ENCODE measurements at places on chromosomes 3 and 15.

- DNase-seq = no peak
These were observed 29.7 kb downstream of the AMOTL2 start for GRCh38 chr3:134344560-134344959.

DNA sequence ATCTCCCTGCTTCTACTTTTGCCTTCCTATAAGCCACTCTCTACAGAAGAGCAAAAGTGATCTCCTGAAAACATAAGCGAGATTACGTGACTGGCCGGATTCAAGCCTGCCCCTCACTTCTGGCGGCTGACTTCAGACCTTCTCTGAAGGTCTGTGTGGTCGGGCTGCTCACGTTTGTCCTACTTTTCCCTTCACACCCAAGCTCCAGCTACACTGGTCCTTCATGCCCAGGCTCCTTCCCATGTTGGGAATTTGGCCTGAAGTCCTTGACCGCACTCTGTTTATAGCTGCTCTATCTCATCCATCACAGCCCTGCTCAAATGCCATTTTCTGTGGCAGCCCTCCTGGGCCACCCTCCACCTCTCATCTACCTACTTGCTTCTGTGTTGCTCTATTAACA lies 6.7 kb upstream of the PLA2G4E start:
- no peak for DNase-seq

DNA sequence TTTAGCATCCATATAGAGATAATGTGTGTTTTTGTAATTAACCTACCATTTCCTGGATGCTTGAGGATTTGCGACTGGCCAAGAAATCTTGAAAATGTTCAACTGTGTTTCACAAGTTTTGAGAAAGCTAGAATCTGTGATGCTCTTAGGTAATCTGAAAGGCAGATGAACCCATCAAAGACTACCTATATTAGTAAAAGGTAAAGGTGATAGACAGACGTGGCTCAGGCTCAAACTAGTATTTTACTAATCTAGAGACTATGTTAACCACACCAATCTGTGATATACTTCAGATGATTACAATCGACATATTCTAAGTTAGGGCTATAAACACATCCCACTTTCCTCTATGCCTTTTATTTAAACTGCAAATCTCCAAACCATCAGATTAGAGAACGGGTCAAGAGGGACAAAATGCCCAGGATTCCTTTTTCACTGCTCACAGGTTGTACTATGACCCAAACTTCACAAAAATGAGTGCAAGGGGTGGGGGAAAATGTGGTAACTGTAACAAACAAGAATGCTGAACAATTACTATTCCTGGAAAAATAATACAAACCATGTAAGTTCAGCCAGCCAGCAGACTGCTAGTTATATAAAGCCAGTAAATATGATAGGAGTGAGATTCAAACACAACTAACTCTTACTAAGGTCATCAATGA lies 295.1 kb downstream of the FOXP1 start:
- DNase-seq = peak; percentile 13

DNA sequence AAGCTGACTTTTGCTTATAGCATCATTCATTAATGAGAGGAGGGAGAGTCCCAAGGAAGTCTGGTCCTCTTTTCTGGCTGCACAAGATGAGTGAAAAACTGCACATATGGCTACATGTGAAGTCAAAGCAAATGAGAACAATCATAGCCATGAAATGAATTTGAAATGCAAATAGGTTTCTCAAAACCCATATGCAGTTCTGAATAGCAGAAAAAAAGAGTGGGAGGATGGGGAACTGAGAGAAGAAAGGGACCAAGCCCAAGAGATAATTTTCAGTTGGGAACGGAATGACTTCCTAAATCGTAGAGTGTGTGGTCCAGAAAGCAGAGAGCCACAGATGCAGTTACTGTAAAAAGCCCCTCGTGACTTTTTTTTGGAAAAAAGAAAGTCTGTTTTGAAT lies 66.3 kb downstream of the GTPBP8 start:
- DNase-seq = no peak

DNA sequence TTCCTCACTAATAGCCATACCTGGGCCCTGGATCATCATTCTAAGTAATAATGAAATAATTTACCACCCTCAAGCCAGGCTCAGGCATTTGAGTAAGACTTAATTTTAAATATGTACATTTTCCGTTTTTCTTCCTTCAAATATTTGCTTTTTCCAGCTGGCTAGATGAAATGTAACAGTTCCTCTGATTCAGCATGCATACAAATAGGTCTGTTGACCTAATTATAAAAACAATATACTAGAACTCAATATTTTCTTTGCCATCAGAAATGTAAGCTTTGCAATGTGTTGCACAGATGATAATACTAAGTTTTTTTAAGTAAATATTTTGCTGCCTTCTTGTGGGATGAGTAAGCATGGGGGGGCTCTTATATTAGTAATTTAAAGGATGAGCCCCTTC lies 91.6 kb downstream of the FEZF2 start:
- no peak for DNase-seq

GRCh38 chr15:64997066-64997465 lies 7.4 kb upstream of the SPG21 start:
- no peak for DNase-seq

- peak; percentile 25 for DNase-seq
These were observed 25.5 kb upstream of the FGD5 start for GRCh38 chr3:14793126-14793857.

- no peak for DNase-seq
These were observed 46.5 kb downstream of the CPA3 start for GRCh38 chr3:148911592-148911991.

DNA sequence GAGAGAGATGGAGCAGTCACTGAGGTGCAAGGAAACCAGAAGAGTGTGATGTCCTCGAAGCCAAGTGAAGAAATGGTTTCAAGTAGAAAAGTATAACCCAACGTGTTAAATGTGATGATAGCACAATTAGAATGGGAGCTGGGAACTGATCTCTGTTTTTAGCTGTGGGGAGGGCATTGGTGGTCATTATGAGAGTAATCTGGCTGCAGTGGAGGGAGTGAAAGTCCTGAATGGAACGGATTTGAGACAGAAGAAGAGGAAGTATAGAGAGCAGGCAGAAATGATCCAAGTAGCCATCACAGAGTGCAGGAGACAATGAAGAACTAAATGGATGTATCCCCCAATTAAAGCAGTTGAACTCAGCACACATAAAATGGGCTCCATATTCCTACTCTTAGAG lies 235.3 kb downstream of the IGSF11 start:
- DNase-seq = no peak

DNA sequence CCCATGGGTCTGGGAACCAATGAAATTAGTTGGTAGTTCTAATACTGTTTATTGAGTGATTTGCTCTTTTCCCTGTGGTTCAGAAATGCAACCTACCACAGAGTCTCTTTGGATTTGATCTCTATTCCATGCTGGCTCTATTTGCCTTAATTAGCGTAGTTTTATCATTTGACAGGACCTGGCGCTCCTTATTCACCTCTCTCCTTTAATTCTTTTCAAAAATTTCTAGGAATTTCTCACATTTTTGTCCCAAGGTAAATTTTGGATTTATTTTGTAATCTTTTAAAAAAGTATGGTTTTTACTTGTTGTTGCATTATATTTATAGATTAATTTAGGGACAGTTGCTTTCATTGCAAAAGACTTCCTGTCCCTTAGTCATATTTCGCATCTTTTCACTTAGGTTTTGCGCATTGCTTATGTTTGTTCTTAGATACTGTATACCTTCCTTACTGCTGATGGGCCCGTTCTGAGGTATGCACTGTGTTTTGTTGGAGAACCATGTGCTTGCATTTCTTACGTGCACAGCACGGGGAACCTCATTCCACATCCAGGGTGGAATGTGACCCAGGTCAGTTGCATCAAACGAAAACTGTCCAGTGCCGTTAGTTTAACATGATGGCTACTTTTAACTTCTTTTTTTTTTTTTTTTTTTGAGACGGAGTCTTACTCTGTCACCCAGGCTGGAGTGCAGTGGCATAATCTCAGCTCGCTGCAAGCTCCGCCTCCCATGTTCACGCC lies 27.0 kb downstream of the SENP5 start:
- no peak for DNase-seq

DNA sequence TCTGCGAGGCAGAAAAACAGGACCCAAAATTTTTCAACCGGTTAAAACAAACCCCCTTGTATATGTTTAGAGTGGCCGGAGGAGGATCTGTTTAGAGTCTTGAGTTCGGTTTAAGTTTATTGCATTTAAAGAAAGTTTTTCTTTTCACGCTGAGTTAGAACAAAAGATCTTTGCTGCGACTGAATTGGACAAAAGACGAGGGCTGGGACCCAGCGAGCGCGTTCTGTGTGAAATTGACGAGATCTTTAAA lies 9.8 kb downstream of the NR2F2 start:
- DNase-seq = no peak

- DNase-seq = no peak
These were observed 162.5 kb downstream of the DPH6 start for GRCh38 chr15:35383506-35383905.

DNA sequence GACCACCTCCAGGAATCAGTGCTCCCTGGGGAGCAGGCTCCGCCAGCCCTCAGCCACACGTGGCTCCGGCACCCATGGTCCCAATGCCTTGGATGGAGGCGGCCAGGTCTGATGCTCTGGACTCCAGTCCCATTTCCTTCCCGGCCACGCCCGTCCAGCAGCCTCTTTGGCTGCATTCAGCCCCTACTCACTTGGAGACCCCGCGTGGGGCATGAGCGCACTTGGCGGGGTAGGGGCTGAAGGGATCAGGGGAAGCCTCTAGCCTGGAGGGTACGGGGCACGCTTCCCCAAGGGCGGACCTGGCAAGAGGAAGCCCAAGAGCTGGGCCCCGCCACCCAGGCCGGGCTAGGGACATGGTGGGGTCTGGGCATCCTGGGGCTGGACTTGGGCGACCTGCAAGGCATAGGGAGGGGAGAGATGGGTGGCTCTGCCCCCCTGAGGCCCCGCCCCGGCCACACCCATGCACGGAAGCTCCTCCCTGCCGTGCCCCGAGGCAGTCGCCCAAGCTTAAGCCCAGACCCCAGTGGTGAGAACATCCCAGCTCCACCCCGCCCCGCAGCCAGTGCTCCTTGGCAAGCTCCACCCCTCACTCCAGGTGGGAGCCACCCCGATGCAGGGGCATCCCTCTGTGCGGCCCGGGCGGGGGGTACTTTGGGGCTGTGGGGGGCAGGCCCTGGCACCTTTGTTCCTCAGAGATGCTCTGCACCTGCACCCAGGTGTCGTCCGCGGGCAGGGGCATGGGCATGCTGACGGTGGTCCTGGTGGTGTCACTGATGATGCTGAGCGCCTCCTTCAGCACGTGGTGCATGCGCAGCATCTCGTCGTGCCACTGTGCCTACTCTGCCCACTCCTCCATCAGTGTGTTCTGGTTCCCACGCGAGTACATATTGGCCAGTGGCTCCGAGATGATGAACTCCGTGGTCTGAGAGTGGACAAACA lies 163.5 kb downstream of the GOLGA6L4 start:
- DNase-seq = no peak

- no peak for DNase-seq
These were observed 18.3 kb downstream of the GXYLT2 start for GRCh38 chr3:72906154-72906553.

DNA sequence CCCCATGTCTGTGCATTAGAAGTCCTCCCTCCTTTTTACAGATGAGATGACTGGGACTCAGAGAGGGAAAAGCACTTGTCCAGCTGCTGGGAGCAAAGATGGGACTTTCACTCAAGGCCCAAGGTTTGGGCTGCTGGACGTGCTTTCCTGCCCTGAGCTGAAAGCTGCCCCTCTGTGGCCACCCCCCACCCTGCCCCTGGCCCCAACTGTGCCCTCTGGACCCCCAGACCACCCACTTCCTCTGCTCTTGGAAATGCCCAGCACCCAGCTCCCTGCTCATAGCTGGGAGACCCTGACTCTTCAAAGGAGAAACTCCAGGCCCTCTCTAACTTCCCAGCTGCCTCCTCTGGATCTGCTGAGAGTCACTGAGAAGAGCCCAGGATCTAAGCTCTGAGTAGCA lies 20.7 kb downstream of the GRIP2 start:
- no peak for DNase-seq

GRCh38 chr3:155960060-155960459 lies 89.6 kb downstream of the GMPS start:
- peak; percentile 94 for DNase-seq

GRCh38 chr15:68626739-68627138 lies 47.9 kb downstream of the CORO2B start:
- no peak for DNase-seq

GRCh38 chr3:70742081-70742480 lies 429.6 kb upstream of the MDFIC2 start:
- no peak for DNase-seq

DNA sequence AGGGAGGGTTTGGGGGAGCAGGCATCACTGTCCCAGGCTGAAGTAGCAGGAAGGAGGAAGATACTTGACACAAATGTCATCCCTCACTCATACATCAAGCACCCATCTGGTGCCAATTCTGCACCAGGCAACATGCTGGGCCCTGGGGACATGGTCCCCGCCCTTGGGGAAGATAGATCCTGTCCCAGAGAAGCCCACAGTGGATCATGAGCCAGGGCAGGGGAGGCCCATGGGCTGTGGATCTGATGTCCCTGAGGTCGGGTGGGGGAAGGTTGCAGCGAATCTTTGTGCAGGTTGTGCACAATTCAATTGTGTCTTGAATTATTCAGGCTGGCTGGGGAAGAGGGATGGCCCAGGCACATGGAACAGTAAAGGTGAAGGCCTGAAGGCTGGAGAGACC lies 6.4 kb upstream of the CCDC33 start:
- DNase-seq = no peak

- DNase-seq = no peak
These were observed 59.7 kb downstream of the MAP3K13 start for GRCh38 chr3:185422677-185423076.

DNA sequence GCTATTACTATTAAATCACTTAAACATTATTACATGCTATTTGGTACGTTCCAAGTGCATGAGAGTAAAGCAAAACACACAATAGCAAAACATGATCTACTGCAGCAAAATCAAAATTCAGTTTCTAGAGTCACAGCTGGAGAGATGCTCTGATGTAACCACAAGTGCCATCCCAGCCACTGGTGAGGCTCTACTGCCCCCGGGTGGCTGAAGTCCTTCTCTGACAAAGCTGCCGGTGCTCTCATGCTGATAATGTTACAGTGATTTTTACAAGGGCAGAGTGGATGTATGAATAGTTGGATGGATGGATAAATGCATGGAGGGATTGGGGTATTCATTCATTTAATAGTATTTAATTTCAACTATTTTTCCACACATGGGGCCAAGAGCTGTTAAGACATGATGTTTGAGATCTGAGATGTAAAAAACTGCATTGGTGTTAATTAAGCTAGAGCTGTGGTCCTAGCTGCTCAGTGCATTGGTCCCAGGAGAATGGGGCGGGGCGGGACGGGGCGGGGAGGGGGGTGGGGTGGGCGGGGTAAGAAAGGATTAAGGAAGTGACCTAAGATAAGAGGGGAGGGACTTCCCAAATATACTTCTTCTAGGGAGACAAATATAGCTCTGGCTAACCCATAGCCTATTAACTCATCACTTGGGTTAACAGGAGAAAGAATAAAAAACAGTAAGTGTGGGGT lies 5.3 kb upstream of the SPESP1 start:
- peak; percentile 81 for DNase-seq

GRCh38 chr3:13714251-13714916 lies 165.5 kb downstream of the FBLN2 start:
- DNase-seq = no peak

GRCh38 chr15:40481341-40482074 lies 10.7 kb downstream of the CHST14 start:
- DNase-seq = no peak

GRCh38 chr3:58728723-58729122 lies 62.1 kb upstream of the FAM3D start:
- DNase-seq = no peak
